ENCODE measurements at places on chromosomes 3 and 15.

DNA sequence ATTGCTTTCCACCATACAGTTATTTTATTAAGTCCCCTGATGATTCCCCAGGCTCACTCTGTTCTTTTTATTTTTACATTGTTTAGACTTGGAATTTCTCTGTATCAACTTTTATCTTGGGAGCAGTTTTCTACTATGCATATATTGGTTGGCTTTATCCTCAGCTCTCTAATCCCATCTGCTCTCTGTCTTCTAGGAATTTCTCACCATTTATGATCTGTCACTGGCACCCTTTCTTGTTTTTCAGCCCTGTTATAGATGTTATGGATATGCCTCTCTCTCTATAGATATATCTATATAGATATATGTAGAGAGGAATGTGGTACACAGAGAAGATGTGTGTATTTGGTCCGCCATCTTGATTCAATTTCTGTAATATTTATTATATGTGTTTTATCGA, 90.5 kb downstream of the SH3GL3 start:
- no peak for DNase-seq

- DNase-seq, result no peak
These were observed 901.6 kb downstream of the TUSC7 start for GRCh38 chr3:117611211-117611610.

DNA sequence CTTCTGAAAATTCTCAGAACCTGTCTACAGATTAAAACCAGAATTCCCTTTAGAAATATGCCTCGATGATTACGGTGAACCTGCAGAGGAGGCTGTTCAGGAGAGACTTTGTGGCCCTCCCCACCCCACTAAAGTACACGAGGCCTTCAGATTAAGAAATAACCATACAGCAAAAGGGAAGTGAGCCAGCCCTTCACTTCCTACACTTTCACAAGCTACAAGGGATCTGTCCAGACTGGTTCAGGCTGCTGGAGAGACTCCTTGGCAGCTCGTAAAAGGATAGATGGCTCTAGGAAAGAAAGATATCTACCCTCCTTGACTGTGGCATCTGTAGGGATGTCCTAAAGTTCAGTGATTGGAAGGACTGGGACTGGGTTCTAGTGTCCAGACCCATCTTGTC, 102.6 kb downstream of the ALDH1A2 start:
- DNase-seq, result no peak

DNA sequence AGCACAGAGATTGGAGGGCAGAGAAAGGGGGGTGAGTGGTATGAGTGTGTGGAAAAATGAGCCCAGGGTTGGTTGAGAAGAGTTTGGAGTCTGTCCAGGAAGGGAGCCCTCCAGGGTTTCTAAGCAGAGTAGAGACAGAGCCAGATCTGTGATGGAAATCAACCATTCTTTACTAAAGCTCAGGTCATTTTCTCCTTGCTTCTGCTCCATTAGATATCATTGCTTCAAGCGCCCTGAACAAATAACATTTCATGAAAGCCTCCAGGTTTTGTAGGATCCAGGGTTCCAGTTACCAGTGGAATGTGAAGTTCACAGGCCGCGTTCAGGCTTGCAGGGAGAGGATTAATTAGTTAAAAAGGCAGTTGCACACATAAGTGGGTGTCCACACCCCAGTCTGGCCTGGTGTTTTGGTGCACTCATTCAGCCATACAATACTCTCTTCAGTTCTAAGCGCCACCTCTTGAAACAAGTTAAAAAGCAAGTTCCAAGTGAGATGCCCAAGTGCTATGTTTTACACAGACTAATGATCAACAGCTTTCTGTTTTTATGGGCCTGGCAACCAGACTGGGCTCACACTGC, 16.4 kb upstream of the BOC start:
- no peak for DNase-seq

GRCh38 chr3:79383402-79384012, 384.3 kb downstream of the ROBO1 start:
- no peak for DNase-seq
